Body of pancreas (tissue), 4 donors: ENCODE measurements at places on chromosomes 11 and 22. TPM values are rescaled to one million over a fixed set of nuclear protein-coding genes. Genes with fewer than 3 reads are reported as not detected.

The PACSIN3 gene
- total RNA-seq: 56.0 TPM

The NFAM1 gene
- total RNA-seq: 1.0 TPM

The DEUP1 gene
- not detected for total RNA-seq

The LRRC56 gene
- 1.6 TPM for total RNA-seq

The PRODH gene
- total RNA-seq: 11.5 TPM

The ELFN2 gene
- not detected for total RNA-seq

- no peak for DNase-seq
Observed at GRCh38 chr11:69448471-69449284, 32.8 kb upstream of the LINC01488 start.

- no peak for DNase-seq
Observed at GRCh38 chr11:7154881-7155361, 66.1 kb downstream of the RBMXL2 start.

DNA sequence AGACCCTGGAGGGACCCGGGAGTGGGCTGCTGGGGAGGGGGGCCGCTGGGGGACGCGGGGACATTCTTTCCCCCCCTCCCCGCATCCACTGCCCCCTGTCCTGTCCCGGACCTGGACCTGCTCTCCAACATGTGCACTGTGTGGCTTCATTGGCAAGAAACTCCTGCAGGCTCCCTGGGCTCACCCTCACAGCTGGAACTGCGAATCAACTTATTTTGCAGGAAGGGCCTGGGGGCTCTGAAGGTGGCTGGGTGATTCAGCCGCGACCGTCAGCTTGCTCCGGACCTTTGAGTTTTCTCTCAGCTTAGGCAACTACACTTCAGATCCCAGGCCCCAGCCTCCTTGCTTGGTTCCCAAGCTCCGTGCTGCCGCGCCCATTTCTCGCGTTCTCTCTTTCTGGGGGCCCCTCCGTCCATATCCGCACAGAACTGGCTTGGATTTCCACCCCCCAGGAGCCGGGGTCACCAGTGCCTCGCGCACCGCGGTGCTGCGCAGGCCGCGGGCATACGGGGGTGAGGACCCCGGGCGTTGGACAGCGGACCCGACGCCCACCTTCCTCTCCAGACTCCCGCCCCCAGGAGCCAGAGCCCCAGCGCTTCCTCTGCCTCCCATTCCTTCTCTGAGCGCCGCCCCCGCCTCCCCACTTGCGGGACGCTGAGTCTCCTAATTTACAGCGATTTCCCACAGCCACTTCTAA is 471 bp upstream of the AHNAK start:
- DNase-seq: no peak

- DNase-seq: no peak
Observed at GRCh38 chr11:7062534-7062933, 26.3 kb upstream of the RBMXL2 start.

GRCh38 chr22:19555651-19556050 is 31.4 kb upstream of the CLDN5 start:
- DNase-seq: no peak

- DNase-seq: no peak
Observed at GRCh38 chr11:69245041-69245440, 48.9 kb upstream of the MYEOV start.

GRCh38 chr11:29962243-29962642 is 54.6 kb downstream of the KCNA4 start:
- DNase-seq: no peak

- DNase-seq: no peak
Observed at GRCh38 chr22:45608763-45609180, 62.9 kb upstream of the ATXN10 start.

DNA sequence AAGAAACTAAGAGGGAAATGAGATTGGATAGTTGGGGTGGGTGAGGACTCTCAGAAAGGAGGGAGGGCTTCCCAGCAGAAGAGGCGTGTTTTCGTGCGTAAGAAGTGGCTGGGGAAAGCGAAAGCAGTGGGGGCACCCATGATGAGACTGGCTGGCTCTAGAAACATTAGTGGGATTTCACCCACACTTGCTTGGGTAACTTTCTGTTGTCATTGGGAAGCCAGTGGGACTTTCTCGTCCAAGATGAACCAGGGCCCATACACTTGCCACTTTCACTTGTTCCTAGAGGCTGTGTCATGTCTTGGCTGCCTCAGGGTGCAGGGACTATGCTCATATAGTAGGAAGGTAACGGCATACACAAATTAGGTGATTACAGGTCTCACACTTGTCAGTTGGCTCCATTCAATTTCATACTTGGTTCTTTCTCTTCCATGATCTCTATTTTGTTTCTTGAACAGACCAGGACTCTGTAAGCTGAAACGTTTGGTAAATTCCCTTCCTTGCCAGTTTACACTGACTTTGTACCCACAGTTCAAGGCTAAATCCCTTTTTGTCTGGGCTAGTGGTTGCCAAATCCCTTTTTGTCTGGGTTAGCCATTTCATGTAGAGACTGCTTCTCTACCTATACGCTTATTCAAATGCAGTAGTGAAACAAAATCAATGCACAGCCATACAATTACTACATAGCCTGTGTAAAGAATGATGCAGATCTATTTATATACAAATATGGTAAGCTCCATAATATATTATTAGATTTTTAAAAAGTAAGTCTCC is 42.0 kb upstream of the CXCR5 start:
- DNase-seq: no peak
